ENCODE measurements at places on chromosomes 3 and 15.

- no peak for DNase-seq
Measured at GRCh38 chr3:2096216-2096615, 2.5 kb upstream of the CNTN4 start.

DNA sequence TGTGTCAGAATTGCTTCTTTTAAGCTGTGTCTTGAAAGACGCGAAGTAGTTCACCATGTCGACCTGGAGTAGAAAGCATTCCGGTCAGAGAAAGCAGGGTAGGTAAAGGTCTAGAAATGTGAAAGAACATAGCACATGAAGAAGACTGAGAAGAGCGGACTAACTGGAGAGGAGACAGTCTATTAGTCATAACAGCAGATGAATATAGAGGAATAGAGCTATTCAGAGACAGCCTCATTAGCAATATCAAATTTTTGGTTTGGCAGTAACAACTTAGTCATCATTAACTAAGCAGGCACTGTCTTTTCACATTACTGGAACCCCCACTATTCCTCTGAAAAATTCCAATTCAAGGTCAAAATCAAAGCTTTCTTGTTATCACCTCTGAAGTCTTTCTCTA, 678.8 kb downstream of the DIPK2A start:
- no peak for DNase-seq

DNA sequence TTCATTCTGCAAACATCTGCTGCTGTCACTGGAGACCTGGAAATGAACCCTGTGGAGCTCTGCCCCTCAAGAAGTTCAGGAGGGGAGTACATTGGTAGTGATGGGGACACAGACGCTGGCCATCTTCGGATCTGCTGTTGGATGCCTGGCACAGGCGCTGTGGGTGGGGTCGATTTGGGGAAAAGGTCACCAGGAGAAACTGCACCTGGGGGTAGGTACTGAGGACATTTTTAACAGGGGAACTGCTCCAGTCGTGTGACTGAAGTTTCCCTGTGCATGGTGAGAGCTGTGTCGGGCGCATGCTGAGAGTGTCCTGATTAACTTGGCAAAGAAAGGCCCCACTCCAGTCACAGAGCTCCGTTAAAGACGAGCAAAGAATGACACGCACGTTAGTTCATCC, 3.4 kb downstream of the UROC1 start:
- DNase-seq: no peak

GRCh38 chr3:115040673-115041286, 106.3 kb downstream of the ZBTB20 start:
- DNase-seq: peak; percentile 12

- peak; percentile 15 for DNase-seq
Measured at GRCh38 chr15:60179786-60180391, 175.8 kb downstream of the FOXB1 start.

- DNase-seq: no peak
Measured at GRCh38 chr15:49439678-49440395, 16.8 kb downstream of the FGF7 start.

DNA sequence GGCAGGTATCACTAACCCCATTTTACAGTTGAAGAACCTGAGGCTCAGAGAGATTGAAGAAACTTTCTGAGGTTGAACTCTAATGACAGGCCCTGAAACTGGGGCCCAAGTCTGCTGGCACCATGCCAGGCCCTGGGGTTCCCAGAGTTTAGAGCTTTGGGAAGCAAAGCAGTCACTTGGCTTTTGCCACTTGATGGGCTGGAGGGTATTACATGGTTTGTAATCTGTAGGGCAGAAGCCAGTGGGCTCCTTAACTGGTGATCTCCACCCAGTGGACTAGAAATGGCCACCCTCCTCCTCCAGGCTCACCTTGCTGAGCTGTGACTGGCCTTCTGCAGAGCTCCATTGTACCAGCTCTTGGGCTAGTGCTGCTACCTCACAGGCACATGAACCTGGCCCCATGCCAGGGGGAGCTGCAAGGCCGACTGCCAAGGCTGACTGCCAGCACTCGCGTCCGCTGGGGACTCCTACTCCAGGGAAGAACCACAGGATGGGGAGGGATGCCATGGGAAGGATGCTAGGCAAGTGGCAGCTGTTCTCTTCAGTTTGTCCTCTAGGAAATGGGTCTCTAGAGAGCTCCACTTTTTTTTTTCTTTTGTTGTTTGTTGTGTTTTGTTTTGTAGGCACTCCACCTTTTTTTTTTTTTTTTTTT, 104.8 kb downstream of the ETFA start:
- peak; percentile 86 for DNase-seq

DNA sequence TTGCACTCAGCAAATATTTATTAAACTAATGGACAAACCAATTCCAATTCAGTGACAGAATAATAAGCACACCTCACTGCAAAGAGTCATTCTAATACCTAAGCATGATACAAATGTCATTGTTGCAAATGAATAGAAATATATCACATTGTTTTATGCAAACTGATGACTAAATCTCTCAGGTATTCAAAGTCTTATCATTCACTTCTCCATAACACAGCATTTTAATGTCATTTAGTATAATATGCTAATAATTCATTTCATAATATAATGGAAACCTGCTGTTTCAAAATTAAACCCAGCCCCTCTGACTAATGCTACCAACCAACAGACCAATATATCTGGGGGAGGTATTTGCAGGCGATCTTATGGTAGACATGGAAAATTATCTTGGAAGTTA, 71.8 kb downstream of the FGF7 start:
- no peak for DNase-seq

DNA sequence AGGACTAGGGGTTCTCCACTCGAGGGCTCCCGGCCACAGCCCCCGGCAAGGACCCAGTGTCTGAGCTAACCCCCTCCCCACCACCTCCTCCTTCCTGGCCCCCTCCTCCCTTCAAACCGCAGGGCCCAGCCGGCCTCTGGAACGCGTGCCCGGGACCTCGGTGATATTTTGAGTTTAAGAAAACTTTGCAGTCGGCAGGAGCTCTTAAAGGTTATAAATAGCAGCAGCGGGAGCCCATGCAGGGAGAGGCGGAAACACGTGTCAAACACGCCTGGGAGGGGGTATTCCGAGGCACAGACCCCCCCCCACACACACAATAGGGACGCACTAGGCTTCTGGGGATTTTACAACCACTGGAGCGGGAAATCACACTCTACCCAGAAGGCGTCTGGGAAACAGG, 3.1 kb upstream of the PTH1R start:
- DNase-seq: no peak

- no peak for DNase-seq
Measured at GRCh38 chr3:70728311-70728710, 415.9 kb upstream of the MDFIC2 start.

DNA sequence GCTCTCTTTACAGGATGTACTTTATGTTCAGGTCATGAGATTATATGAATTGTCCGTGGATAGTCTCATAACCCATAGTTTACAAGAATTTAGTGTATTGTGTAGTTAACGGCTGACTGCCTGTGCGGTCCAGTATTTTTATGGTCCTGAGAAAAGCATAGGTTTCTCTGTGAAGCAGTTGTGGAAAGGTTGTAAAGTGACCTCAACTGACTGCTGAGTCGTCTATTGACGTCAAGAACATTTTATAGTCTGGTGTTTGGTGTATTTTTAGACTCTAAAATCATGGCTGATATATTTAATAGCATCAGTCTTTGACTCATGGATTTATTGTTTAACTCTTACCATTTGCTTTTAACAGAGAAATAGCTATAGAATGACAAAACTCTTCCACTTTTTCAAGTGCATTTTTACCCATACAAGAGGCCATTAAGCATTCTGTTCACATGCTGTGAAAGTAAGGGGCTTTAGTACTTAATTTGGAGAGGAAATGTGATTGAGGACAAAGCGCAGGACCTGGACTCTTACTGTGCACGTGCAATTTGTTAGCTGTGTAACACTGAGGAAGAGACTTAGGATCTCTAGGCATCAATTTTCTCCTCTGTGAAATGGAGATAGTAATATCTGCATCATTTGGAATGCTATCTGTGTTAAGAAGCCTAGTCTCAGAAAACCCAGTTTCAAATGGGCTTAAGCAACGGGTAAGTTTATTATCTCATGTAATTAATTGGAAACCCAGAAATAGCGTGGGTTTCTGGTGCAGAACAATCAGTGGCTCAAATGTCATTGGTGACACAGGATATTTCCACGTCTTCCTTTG, 240.8 kb downstream of the NFKBIZ start:
- no peak for DNase-seq

DNA sequence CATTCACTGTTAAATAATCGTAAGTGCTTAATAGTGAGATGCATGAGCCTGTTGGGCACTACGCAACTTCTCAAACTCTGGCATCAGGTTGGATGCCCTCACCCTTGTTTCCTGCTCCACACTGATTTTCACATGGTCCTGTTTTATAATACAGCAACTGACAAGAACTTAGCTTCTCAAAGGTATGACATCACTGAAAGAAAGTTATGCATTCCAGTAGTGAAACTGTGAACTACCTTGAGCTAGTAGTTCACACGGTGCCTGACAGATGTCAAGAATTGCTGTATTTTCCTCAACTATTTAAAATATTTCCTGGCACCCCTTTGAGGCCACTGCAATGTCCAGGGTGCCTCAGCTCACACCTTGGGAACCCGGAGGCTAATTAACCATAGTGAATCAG, 327.5 kb downstream of the RORA start:
- no peak for DNase-seq

GRCh38 chr15:40352281-40352901, 1.6 kb downstream of the PHGR1 start:
- no peak for DNase-seq

GRCh38 chr3:131901686-131902085, 133.1 kb downstream of the CPNE4 start:
- no peak for DNase-seq

- DNase-seq: no peak
Measured at GRCh38 chr3:43580181-43580580, 41.6 kb downstream of the ANO10 start.

DNA sequence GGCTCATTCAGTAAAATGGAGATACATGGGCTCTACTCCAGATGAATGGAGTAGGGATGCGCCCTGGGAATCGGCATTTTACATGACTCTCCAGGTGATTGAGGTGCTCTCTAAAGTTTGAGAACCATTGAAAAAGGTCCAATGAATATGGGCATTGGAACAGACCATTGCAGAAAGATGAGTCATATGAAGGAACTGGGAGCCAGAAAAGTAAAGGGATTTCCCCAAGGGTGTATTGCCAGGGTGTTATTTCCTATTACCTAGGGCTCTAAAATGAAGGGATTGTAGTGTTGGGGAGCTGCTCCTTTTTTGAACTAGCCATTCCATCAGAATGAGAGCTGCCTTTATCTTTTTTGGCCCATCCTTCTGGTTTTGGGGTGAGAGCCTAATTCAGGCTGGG, 21.7 kb downstream of the CLDN11 start:
- no peak for DNase-seq

GRCh38 chr15:29859973-29860715, 37.9 kb upstream of the TJP1 start:
- DNase-seq: no peak

DNA sequence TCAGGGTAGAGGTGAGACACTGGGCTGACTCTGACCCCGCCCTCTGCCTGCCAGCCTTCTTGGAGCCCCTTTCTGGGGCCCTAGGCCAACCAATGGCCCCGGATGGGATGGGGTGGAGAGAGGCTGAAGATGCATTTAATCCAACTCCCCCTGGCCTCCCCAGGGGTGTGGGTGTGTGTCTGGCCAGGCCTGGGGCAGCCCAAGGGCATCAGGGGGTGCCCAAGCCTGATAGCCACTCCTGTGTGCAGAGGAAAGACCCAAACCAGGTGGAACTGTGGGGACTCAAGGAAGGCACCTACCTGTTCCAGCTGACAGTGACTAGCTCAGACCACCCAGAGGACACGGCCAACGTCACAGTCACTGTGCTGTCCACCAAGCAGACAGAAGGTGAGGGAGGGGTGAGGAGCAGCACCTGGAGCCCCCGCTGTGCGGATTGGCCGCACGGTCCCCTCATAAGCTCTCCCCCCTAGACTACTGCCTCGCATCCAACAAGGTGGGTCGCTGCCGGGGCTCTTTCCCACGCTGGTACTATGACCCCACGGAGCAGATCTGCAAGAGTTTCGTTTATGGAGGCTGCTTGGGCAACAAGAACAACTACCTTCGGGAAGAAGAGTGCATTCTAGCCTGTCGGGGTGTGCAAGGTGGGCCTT, 9.5 kb downstream of the SPINT1 start:
- DNase-seq: no peak

DNA sequence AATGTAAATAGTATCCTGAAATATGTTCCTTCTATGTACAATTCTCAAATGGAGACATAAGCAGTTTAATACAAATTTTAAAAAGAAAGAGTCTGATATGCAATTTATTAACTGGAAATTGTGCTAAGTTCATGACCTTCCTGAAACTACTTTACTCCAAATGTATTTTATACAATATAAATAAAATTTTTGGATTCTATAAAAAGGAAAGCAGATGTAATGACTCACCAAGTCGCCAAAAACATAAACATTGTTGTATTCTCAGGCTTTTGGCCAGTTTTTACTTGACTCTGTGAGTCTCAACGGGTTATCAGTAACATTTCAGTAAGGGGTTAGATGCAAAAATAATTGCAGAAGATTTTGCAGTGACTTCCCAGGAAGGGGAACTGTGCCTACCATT, 948.2 kb downstream of the EPHA3 start:
- no peak for DNase-seq

GRCh38 chr3:177519588-177519987, 322.3 kb upstream of the TBL1XR1 start:
- DNase-seq: no peak

DNA sequence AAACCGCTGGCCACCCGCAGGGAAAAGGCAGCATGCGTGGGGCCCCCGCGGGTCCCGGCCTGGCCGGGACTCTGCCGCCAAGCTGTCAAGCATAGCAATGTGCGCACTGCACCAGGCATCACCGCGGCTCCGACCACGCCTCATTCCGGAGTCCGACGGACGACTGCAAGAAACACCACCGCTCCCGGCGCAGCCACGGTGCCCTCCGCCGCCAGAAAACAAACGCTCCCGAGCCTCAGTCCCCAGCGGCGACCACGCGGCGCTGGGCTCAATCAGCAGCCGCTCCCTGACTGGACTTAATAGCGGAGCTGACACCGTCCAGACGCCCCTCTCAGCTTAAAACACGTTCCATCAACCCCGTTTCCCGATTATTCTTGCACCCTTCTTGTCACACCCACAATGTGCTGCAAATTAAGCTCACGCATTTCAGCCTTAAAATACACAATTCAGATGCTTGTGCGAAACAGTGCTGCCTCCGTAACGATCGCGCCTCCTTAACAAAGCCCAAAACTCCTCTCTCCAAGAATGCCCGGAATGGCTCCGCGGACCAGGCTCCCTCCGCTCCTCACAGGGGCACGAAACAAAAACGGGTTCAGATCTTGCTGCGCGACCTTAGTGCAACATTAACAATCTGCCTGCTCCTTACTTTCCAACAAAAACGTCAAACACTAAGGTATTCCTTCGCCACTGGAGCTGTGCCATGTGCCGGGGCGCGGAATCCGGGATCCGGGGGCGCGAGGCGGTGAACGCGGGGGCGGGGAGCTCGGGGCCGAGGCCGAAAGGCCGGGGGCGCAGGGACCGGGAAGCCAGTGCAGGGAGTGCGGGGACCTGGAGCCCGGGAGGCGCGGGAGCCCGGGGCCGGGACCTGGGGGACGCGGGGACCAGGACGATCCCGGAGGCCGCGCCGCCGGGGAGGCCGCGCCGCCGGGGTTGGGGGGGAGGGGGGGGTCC, 655 bp downstream of the CYFIP1 start:
- no peak for DNase-seq

GRCh38 chr3:181839039-181839915, 127.6 kb downstream of the SOX2 start:
- DNase-seq: peak; percentile 88

GRCh38 chr3:169315141-169315540, 348.4 kb downstream of the MECOM start:
- no peak for DNase-seq

Measured in NCI-H1436 (cell line).